ENCODE measurements at places on chromosomes 12 and 14. TPM values are rescaled to one million over a fixed set of nuclear protein-coding genes. Genes with fewer than 3 reads are reported as not detected.

GRCh38 chr12:44117337-44117736, 281.5 kb downstream of the TMEM117 start:
- DNase-seq, result no peak

DNA sequence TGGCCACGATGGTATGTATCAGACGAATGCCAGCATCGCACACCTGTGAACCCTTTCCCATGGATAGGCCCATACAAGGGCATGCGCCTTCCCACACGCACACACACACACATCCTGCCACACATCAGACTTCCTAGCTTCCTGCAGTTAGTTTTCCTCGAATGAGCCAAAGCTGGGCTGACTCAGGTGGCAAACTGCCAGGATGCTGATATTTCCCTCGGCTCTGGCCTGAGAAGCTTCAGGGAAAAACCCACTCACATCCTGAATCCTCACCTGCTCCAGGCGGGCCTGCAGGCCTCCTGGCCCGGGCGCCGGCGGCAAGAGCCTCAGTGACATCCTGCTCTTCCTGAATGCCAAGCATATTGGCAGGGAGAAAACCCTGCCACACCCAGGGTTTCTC, 22.4 kb downstream of the CALM1 start:
- peak; percentile 98 for DNase-seq

Gene DBX2
- not detected for total RNA-seq

Gene NPAS3
- total RNA-seq, result not detected

GRCh38 chr12:6200256-6201212, at the start of gene CD9:
TSS of gene CD9 (plus strand) at chr12:6200400. CDS start at chr12:6200500, 100 bp downstream.
- DNase-seq, result no peak

DNA sequence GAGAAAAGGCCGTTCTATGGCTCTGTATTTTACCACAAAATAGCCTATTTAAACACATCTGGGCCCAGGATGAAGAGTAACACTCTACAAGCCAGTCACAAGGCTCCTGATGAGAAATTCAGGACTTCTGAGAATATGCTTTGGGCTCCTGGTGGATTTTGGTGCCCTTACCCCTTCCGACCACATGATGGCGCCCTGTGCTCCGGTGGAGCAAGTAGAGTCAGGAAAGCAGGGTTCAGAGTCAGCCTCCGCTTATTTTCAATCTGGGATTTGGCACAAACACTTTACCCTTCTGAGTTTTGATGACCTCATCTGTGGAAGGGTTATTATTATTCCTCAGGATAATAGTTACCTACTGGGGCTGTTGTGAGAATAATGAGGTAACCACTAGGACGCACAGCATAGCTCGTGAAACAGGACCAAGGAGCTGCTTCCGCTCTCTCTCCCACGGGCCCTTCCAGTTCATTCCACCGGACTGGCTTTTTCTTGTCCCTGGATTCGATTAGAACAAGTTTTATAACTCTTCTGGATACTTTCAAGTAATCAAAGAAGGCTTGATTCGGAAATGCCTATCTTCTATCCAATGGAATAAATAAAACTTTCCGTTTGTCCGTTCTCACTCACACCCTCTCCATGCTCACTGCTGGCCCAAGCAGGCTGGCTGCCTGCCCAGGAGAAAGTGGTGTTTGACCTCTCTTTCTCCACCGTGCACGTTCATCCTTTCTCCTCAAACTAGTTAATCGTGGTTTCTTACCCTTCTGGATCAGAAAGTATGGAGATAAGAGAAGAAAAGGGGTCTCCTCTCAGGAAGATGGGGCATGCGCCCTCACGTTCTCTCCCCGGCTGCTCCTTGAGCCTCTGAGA, 104.6 kb downstream of the GALC start:
- no peak for DNase-seq

- DNase-seq, result no peak
Measured at GRCh38 chr12:42442888-42443287, 116.9 kb downstream of the PPHLN1 start.
